COR-L47 (cell line): ENCODE measurements at places on chromosomes 7 and 10.

GRCh38 chr10:122102869-122103525 is 114.0 kb downstream of the TACC2 start:
- no peak for DNase-seq

DNA sequence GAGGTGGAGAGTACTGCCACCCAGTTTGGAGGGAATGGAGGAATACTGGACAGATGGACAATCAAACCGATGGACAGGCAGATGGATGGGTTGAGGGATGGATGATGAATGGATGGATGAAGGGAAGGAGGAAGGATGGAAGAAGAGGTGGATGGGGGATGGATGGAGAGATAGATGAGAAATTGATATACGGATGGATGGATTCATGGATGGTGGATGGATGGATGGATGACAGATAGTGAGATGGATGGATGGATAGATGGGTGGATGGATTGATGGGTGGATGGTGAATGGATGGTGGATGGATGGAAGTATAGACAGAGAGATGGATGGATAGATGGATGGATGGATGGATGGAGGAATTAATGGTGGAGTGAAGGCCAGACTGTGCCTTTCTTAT is 42.6 kb downstream of the ALOX5 start:
- no peak for DNase-seq

GRCh38 chr10:53702489-53702888 is 929.9 kb upstream of the MBL2 start:
- DNase-seq = no peak

DNA sequence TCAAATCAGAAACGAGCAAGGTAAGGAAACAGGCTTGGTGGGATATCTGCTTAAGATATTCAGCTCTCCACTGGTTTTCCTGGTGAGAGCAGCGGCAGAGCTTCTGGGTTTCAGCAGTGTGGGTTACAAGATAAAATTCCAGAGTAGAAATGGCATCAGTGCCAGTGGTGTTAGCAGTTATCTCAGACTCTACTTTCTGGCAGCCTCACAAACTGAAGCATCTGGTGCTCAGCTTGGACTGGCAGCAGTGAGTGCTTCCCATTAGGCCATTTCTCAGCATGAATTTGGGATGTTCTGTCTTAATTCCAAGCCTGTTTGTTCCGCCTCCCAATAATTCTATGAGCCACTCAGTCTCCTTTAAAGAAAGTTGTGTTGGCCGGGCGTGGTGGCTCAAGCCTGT is 6.9 kb upstream of the GSTO2 start:
- no peak for DNase-seq

DNA sequence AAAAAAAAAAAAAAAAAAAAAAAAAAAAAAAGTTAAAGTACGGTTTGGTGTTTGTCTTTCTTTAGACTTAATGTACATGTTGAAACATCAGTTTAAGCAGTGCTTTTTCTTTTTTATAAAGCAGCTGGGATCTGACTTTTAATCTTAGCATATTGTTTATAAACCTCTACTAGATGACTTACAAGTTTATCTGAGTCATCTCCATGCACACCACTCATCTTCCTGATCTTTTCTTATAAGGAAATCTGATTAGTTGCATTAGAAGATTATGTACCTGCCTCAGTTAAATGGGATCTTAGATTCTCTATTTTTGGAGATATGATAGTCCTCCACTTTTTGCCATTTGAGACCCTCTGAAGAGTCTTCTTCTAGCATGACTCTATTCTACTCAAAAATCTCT is 391.9 kb upstream of the LRGUK start:
- no peak for DNase-seq

DNA sequence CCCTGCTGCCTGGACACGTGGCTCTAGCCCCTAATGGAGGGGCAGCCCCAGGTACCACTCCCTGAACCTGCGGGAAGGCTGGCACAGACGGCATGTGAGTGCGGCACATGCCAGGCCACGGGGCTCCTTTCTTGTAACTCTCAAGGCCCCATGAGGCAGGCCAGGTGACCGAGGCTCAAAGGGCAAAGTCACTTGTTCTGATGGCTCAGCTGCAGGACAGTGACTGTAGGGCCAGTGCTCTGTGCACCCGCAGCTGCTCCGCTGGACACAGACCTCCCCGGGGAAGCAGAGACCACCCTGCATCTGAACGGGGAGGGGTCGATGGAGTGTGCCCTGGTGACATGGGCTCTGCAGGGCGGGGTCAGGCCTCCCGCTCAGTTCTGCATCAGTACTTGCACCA is 55.3 kb downstream of the PTPRE start:
- no peak for DNase-seq
